ENCODE measurements at places on chromosomes 3 and 15.

DNA sequence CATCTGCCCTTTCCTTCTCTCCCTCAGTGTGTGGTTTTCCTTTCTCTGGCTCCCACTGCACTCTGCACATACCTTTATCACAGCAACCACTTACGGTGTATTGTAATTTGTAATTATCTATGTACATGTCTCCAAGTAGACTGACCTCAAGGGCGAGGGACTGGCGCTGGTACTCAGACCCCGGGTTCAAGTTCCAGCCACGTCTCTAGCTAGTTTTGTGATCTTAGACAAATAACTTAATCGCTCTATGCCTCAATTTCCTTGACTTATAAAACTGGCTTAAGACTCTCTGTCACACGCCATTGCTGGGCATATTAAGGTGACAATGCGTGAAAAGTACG, 607 bp upstream of the SENP2 start:
- DNase-seq: no peak

- DNase-seq: no peak
Observed at GRCh38 chr15:89416339-89417183, 79.8 kb downstream of the RHCG start.

DNA sequence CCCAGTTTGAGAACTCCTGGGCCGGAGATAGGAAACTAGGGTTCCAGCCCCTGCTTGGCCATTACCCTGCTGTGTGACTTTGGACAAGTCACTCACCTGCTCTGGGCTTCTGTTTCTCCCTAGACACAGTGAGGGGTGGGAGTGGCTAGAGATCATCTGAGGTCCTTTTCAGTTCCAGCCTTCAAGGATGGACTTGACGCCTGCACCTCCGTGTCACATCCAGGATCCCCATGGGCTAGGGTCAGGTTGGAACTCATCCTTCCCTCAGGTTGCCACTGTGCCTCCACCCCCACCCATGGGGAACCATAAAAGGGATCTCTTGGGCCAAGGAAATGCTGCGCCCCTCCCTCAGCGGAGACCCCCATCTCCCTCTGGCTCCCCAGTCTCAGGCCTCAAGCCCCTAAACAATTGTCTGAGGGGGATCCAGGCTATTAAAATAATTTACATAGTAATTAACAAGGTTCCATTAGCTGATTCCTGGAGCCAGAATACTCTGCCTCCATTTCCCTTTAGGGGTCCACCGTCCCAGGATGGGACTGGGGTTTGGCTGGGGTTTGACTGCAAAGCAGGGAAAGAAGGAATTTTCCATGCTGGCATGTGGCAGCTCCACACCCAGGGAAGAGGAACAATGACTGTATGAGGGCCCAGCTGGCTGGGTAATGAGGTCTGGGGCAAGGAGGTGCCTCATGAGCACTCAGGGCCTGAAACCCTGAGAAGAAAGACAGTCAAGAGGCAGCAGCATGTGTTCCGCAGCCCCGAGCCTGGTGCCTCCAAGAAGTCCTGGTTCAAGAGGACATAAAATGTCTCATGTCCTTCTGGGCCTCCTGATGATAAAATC, 177.7 kb downstream of the SMAD6 start:
- no peak for DNase-seq

DNA sequence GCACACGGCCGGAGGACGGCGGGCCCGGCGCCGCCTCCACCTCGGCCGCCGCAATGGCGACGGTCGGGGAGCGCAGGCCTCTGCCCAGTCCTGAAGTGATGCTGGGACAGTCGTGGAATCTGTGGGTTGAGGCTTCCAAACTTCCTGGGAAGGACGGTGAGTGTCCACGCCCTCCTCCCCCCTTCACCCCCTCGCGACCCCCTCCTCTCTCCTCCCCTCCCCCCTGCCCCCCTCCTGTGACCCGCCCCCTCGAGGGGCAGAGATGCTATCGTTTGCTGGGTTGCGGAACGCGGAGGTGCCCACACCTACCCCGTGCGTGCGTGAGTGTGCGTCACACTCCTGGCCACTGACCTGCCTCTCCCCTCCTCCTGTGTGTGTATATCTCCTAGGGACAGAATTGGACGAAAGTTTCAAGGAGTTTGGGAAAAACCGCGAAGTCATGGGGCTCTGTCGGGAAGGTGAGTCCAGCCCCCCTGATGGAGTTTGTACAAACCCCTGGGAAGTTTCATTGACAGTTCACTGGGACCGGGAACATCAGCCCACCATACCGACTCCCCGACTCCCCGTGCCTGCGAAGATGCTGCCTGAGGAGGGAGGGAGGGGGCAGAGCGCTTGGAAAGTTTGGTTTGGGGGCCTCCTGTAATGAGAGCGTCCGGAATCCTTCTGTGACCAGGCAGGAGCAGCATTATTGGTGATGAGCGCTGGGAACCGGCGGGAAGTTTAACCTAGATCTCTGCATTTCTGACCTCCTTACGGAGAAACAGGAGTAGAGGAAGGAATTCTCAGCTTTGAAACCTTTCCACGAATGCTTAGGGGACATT, 795 bp upstream of the SCAANT1 start:
- no peak for DNase-seq

GRCh38 chr3:34868935-34869334, 770.4 kb upstream of the ARPP21 start:
- DNase-seq: no peak

- no peak for DNase-seq
Observed at GRCh38 chr15:52308446-52309153, 13.0 kb upstream of the MYO5C start.

DNA sequence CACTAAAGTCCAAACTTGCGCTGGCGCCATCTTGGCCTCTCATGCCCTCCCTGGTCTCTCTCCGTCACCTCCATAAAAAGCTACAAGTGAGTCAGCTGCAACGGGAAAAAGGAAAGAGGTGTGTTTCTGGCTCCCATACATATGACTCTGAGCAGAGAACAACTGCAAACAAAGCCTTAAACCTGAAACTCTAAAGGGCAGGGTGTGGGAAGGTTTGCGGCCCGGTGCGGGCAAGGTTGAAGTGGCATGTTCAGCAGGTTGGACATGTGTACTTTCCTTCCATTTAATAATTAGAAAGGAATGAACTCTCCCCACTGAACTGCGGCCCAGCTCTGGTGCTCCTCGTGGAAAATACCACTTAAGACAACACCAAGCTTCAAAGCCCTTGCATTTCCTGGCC, 59.0 kb upstream of the PPARG start:
- DNase-seq: no peak
